ENCODE measurements at places on chromosomes 7 and 10.

DNA sequence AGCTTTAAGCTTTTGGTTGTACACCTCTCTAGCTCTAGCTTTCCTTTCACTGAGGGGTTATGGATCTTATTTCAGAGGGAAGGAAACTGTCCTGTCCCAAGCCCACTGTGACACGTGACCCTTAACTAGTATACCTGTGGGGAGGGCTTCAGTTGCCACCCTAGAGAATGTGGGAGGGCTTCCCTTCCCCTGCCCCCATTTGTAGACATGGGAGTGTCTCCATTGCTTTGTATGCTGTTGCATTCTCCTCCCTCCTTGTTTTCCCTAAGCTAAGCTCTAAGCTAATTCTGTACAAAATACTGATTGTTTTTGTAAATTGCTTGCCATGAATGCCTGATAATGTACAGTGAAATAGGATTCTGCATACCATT is 11.2 kb downstream of the LUC7L2 start:
- no peak for DNase-seq

DNA sequence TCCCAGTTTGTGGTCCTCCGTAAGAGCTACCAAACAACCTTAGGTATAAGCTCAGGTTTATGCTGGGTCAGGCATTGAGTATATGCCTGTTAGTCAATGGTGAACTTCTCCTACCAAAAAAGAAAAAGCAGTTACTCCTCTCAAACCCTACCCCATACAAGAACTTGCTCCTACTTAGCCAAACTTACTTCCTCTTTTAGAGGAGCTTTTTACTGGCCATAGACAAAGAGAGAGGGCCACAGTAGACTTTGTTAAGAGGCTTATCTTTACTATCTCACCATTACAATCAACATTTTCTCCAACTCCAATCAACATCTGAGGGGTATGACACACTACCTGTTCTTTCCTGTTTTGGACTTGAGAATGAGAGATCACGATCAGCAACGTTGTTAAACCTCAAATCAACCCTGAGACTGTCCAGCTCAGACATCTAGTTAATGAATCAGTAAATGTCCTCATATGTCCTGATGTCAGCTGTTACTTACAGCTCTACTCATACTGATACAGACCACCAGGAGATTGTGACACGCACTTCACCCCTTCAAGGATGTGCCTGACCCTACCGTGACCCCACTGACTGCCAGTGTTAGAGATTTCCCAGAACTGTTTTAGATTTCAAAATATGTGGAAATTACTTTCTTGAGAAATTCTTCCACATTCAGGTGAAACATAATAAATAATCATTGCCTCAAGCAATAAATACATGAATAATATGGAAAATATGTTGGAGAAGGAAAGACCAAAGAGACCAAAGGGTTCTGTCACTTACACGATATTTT is 18.4 kb upstream of the CCDC71L start:
- DNase-seq: peak; percentile 30

DNA sequence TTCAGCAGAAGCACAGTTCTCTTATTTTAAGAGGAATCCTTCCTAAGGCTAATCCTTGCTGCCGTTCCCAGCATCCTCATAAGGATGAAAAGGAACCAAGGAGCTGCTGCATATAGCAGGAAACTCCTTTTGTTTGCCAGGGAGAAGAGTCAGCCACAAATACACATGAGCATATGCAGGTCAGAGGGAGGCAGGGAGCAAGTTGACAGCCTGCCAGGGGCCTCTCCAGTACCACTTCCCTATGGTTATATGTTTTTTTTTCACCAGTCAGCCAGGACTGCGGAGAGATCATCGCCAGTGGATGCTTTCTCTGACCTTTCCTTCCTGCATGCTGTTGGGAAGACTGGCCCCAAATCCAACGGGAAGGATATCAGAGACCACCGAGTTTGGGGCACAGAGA is 39.8 kb downstream of the SLC35B4 start:
- DNase-seq: no peak

DNA sequence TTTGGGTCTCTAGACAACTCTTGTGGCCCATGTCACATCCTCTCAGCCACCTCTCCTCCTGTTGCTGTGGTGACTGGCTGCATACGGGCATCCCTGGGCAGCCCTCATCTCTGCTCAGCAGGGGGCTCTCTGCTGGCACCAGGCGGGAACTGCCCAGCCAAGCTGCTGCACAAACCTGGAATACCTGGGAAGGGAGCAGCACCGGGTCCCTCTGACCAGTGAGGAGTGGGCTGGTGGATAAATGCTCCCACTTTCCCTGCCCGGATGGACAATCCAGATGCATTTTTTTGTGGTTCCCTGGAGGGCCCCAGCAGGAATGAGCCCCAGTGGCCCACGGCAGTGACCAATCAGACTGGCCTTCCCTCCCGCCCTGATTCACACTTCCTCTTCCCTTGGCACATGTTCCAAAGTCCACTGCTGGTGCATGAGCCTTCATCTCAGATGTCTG is 21.9 kb downstream of the GRID1 start:
- DNase-seq: no peak

DNA sequence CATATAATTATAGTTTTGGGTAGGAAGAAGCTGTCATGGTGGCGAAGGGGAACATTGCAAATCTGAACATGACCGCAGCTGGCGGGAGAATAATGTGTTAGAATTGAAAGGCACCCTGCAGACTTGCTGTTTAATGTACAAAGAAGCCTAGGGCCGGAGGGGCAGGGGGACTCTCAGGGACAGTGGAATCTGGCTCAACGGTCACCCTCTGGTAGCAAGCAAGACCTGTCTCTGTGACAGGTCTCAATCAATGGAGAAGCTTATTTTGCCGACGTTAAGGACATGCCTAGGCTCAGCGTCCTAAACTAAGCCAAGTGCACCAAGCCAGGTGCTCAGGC is 177.3 kb downstream of the NSUN6 start:
- no peak for DNase-seq

DNA sequence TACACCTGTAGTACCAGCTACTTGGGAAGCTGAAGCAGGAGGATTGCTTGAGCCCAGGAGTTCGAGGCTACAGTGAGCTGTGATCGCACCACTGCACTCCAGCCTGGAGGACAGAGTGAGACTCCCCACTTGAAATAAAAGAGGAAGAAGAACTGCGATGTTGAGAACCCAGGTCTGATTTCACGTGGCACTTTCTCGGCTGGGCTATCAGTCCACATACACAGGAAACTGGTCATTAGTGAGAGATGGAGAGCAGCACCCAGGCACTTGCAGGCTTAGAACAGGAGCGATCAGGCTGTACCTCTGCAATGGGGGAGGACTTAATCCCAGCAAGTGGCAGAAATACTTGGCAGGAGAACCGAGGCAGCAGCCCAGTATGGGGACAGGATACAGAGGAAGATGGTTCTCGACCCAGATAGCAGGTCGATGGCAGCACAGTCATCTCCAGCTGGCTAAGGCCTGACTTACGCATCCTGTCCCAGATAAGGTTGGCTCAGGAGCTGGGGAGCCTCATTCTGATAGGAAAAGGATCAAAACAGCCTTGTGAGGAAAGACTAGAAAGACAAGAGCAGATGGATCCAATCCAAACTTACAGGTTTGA is 487.7 kb upstream of the AUTS2 start:
- DNase-seq: no peak

DNA sequence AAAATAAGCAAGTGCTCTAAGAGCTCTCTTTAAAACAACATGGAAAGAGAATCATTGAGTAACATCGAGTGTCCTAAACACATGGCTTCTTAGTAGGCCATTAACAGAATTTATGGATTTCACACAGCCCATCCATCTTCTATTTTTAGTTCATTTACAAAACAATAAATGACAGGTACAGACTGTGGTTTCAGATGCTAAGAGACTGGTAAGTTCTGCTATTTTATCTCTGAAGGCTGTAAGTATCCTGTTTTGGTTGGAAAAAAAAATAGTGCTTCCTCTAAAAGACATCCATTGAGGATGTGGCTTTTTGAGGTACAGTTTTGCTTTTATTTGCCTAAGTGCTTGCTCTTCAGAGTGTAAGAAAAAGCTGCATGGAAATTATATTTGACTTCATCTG is 27.4 kb upstream of the GNAI1 start:
- no peak for DNase-seq

DNA sequence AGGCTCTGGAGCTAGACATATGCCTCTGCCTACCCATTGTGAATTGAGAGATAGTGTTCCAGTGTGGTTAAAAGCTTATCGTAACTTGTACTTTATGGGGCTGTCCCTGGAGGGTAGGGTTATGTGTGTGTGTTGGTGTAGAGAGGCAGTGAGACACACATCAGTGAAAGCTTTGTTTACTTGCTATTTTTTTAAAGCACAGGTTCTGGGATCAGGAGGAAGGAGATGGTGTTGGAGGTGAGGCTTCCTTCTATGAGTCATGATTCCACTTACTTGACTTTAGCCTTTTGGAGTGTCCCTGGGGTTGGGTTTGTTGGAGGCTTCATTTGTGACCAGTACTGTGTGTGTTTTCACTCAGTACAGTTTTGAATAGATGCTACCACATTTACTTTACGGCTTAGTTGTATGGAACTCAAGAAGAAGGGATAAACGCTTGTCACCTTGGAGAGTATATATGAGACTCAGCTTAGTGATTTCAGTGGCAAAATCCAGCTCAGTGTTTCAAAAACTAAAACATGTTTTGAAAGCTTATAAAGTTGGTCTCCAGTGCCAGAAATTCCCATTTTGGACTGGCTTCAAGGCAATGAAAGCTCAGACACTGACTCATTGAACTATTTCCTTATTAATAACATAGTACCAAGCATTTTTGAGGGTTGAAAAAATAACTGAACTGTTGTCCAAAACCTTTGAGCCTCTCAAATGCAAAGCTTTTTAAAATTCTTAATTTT is 106.2 kb downstream of the PLXDC2 start:
- DNase-seq: peak; percentile 82

DNA sequence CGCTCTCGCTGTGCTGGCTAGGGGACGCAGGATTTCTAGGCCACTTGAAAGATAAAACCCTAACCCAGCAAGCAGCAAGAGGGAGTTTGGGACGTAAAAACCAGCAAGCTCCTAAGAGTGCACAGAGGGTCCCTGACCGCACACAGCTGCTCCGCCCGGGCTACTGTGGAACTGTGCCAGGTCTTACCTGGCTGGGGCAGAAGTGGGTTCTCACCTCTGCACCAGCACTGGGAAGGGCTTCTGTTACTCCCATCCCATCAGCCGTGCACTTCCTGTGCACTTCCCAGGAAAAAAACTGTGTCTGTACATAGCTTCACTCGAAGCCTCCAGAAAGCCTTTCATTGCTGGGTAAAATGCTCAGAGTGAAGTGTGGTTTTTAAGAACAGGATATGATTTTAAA is 45.9 kb upstream of the PTF1A start:
- DNase-seq: no peak

GRCh38 chr7:45219130-45219529 is 61.5 kb downstream of the RAMP3 start:
- DNase-seq: no peak

- no peak for DNase-seq
These were observed 260.4 kb upstream of the LYZL1 start for GRCh38 chr10:29028486-29028885.

DNA sequence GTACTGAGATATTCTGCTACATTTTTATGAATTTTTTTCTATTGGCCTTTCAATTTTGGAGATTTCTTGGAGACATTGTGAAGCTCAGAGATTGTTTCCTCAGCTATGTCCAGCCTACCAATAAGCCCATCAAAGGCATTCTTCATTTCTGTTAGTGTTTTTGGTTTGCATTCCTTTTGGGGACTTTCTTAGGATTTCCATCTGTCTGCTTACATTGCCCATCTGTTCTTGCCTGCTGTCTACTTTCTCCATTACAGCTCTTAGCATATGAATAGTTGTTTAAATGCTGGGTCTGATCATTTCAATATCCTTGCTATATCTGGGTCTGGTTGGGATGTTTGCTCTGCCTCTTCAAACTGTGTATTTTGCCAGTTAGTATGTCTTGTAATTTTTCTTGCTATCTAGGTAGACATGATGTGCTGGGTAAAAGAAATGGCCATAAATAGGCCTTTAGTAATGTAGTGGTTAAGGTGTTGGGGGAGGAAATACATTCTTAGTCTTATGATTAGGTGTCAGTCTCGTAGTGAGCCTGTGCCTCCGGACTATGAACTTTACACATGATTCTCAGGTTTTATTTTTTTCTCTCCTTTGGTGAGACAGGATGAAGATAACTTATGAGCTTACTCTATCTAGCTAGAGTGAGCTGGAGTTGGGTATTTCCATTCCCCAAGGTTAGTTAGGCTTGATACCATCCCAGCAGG is 32.6 kb upstream of the NME8 start:
- no peak for DNase-seq

DNA sequence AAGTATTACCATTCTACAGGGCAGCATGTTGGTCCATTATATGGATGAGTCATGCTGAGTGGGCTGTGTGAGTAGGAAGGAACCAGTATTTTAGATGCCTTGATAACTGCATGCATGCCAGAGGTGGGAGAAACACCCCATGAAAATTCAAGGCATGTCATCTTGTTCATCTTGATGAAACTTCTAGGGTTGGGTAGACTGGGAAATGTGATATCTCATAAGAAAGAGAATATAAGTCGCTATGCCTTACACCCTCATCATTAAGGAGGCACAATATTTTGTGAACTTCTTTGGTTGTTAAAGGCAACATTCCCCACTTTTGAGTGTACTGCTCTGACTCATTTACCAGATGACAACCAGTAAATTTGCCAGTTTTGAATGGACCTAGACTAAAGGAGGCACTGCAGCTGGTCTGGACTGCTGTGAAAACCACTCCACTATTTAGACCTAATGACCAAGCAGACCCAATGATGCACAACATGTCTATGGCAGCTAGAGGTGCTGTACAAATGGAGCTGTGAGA is 48.0 kb downstream of the ZNF365 start:
- DNase-seq: peak; percentile 49

DNA sequence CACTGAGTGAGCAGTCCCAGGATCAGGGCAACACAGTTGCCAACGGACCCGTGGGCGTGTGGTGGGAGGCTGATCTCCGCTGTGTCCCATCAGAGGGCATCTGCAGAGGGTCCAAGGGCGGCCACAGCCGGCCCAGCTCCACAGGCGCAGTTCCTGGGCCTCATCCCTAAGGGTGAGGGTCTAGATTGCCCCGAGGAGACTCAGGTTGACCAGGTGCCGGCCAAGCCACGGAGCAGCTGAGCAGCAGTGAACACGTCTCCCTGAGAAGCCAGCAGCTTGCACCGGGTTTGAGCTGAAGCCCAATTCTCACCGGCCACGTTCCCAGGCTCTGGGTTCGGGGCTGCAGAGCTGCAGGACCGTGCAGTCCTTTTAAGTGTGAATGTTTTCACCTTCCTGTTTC is 58.8 kb upstream of the ADGRA1 start:
- no peak for DNase-seq

- no peak for DNase-seq
These were observed 19.3 kb downstream of the ZNF316 start for GRCh38 chr7:6656413-6656812.

- DNase-seq: peak; percentile 13
These were observed 134.3 kb downstream of the C10orf90 start for GRCh38 chr10:126536148-126536547.

DNA sequence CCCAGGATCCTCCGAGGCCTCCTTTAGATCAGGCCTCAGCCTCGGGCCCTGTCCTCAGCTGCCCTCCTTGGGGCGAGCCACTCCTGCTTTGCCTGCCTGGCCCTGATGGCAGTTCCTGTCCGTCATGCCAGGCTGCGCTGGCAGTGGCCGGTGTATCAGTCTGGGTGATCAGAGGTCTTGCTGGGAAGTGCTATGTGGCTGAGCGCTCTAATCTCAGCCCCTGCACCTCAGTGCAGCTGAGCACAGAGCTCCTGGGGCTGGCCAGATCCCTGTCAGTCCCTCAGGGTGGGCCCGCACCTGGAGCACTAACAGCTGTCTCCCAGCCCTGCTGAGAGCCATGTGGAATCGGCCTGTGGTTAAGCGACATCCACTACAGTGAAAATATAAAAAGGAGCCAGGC is 14.8 kb upstream of the CFAP46 start:
- DNase-seq: no peak
